ENCODE measurements at places on chromosomes 6 and 20. TPM values are rescaled to one million over a fixed set of nuclear protein-coding genes. Genes with fewer than 3 reads are reported as not detected.

Gene PHF1
- total RNA-seq, result 51.6 TPM

Gene ROS1
- total RNA-seq, result 0.10 TPM

Gene NUDT3
- 25.9 TPM for total RNA-seq

Gene TUBB1
- not detected for total RNA-seq

Gene SRC
- 24.9 TPM for total RNA-seq

Gene RNF5
- 82.3 TPM for total RNA-seq

Gene GSTA4
- 3.9 TPM for total RNA-seq

Gene GGTLC1
- 0.18 TPM for total RNA-seq

Gene TSPO2
- total RNA-seq, result not detected

Gene NFS1
- 44.9 TPM for total RNA-seq

Gene IMPG1
- total RNA-seq, result not detected

Gene WFDC8
- not detected for total RNA-seq

Gene VPS16
- 35.3 TPM for total RNA-seq

Gene C20orf96
- total RNA-seq, result 20.5 TPM

Gene SAMD3
- total RNA-seq, result not detected

Gene POU5F1
- total RNA-seq, result 1.1 TPM

Gene NMBR
- total RNA-seq, result not detected

Gene HLA-DQB2
- total RNA-seq, result not detected

Gene CENPQ
- 5.5 TPM for total RNA-seq

Gene PNLDC1
- not detected for total RNA-seq

Gene RHAG
- 0.23 TPM for total RNA-seq

Gene TOX2
- 85.4 TPM for total RNA-seq

Gene HRH3
- total RNA-seq, result 0.10 TPM

Gene PTPRT
- not detected for total RNA-seq

Gene LPA
- total RNA-seq, result 0.21 TPM

Gene BPIFB4
- total RNA-seq, result not detected

Gene CTAGE9
- total RNA-seq, result 0.15 TPM

Gene SLC22A7
- total RNA-seq, result not detected

Gene WASF1
- 63.9 TPM for total RNA-seq

Gene PDYN
- total RNA-seq, result not detected

Gene TRAPPC3L
- total RNA-seq, result not detected

Gene ZFP64
- total RNA-seq, result 18.4 TPM

Gene TMC2
- total RNA-seq, result not detected

Gene CHMP4B
- total RNA-seq, result 87.5 TPM

Gene PPP1R11
- total RNA-seq, result 59.2 TPM

Gene OSER1
- total RNA-seq, result 37.8 TPM

Gene IL20RA
- not detected for total RNA-seq

Gene HLA-G
- total RNA-seq, result 0.62 TPM

Gene SRSF3
- total RNA-seq, result 356 TPM

Gene LTA
- 0.72 TPM for total RNA-seq

Gene WFDC10B
- not detected for total RNA-seq

Gene HLA-DQB1
- 0.51 TPM for total RNA-seq

Gene FYN
- 4.2 TPM for total RNA-seq

Gene MBOAT1
- 15.1 TPM for total RNA-seq

Gene SYCP2
- total RNA-seq, result 39.7 TPM

Gene SNX21
- 25.7 TPM for total RNA-seq

Gene NKAIN2
- 2.6 TPM for total RNA-seq

Gene QRSL1
- 18.4 TPM for total RNA-seq

Gene NECAB3
- 46.4 TPM for total RNA-seq

Gene HS3ST5
- total RNA-seq, result 0.05 TPM

Gene HSPA12B
- total RNA-seq, result 0.21 TPM

Gene GRIK2
- 6.6 TPM for total RNA-seq

Gene UTRN
- 122 TPM for total RNA-seq

Gene SNPH
- 6.4 TPM for total RNA-seq

Gene JAG1
- total RNA-seq, result 21.2 TPM

Gene BAG2
- 14.0 TPM for total RNA-seq

Measured in Panc1 (cell line).